ENCODE measurements at places on chromosomes 3 and 15.

DNA sequence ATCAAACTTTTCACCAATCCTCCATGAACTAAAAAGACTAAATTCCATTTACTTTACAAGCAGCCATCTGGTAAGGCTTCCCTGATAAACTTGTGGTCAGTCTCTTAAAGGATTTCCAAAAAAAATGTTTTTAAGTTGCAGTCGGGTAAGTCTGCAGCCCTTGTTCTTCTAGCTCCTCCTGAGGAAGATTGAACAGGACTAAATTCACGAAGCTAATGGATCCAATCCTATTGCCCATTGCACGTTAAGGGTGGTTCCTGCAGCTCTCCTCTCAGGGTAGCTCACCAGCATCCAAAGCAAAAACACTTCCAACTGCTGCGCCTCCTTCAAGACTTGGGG, 2.8 kb downstream of the HES1 start:
- DNase-seq = no peak

DNA sequence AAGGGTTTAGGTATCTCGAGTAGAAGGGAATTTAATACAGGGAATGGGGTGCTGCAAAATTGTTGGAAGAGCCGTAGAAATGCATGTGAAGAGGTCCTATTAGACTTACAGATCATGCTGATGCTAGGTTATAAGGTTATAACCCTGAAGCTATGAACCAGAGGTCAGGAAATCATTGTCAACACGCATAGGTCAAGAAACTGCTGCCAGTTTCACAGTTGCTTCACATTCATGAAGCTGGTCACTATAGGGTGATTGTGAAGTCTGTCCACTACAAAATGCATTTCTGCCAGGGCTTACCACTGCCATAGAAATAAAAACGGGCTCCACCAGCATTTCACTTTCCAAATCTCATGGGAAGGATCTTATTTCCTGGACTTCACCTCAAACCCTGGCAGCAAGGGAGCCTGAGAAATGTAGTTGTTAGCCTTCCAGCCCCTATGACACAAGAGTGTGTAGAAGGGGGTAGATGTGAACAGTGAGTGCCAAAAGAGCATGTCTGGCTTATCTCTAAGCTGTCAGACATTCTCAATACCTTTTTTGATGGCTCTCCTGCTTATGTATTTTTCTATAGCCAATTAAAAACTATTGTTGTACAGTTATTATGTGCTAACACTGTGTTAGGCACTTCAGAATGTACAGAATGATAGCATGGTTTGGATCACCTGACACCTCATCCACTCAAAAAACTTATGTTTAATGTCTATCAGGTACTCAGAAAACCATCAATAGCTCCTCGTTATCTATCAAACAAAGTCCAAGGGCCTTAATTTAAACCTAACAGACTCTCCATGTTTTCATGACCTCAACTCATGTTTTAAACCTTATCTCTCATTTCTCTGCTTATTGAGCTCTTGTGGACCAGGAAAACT, 148.3 kb upstream of the TSC22D2 start:
- no peak for DNase-seq

DNA sequence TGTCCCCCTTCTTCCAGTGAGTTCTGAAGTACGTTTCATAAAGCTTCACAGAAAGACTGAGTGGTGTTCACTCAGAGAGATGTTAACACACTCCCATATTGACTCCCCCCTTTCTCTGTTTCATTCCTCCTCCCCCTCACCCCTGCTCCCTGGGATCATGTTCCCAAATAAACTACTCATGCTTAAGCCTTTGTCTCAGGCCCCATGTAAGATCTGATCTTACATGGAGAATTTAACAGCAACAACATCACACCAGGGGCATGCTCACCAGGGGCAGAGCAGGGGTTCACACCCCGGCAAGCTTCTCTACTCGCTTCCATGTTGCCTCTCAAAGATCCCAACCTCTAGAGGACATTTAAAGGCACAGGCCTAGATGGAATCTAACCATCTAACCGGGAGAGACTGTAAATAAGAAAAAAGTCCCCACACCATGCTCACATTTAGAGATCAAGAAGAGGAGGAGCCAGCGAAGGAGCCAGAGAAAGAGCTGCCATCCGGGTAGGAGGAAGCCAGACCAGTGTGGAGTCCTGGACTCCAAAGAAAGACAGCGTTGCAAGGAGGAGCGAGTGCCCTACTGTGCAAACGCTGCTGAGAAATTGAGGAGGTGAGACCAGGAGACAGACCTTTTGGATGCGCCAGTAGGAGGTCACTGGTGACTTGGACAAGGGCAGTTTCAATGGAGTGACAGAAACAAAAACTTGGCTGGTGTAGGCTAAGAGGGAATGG, 21.4 kb upstream of the SRP14 start:
- DNase-seq = no peak

GRCh38 chr3:132756108-132756650, 34.0 kb upstream of the NPHP3 start:
- DNase-seq = no peak

GRCh38 chr3:103169289-103169688, 734.5 kb downstream of the ZPLD1 start:
- no peak for DNase-seq

DNA sequence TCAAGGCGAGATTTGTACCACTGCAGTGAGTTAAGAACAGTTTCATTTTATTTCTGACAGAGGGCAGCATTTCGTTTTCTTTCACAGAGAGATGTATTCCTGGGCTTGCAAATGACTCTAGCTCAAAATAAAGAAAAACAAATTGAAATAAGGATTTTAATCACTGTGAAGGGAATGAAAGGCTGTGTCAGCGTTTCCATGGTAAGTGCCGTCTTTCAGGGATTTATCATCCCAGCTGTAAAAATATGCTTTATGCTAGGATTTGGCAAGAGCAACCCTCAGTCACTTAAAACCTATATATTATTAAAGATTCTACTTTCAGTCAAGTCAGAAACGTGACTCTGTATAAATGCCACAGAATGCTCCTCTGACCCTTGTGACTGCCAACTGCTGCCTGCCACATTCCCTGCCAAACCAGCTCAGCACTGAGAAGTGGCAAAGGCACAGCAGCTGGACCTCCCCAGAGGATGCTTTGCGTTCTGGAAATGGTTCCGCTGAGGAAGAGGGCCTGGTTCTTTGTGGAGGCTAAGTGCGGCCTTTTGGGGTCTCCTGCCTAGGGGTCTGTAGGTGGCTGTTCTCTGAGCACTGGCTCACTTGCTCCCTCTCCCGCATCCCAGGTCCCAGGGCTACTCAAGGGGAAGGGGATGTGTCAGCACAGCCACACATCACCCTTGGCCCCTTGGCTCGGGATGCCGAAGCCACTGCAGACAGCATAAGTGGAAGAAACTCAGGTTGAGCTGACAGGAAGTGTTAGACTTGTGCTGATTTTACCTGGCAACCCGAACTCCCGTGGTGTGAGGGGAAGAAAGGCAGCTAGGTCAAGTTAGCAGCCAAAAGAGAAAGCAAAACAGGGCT, 56.6 kb upstream of the POMGNT2 start:
- DNase-seq = no peak

- DNase-seq = no peak
Measured at GRCh38 chr3:126711121-126711760, 7.2 kb downstream of the CHCHD6 start.

DNA sequence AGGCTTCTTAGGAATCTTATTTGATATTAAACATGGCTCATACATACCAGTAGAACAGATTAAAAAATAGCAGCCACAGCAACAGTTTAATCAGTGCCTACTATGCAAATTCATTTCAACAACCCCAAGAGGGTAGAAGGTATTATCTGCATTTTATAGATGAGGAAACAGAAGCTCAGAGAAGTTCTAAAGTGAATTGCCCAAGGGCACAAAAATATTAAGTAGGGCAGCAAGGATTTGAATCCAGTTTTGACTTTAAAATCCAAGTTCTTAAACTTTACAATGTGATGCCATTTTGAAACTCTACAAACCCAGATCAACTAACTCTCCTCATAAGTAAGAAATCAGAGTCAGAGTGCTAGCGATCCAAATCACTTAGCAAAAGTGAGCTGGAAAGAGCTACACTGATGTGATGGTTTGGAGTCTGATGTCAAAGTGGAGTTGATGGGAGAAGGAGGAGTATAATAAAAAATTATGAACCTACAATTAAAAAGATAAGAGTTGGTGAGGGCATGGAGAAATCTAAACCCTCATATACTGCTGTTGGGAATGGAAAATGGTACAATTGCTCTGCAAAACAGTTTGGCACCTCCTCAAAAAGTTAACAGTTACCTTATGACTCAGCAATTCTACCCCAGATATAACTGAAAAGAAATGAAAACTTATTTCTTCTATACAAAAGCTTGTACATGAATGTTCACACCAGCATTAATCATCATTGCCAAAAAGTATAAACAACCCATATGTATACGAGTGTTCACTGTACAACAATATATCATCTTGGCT, 51.0 kb upstream of the PLXND1 start:
- no peak for DNase-seq

- no peak for DNase-seq
Measured at GRCh38 chr3:150240891-150241290, 167.2 kb upstream of the TSC22D2 start.

DNA sequence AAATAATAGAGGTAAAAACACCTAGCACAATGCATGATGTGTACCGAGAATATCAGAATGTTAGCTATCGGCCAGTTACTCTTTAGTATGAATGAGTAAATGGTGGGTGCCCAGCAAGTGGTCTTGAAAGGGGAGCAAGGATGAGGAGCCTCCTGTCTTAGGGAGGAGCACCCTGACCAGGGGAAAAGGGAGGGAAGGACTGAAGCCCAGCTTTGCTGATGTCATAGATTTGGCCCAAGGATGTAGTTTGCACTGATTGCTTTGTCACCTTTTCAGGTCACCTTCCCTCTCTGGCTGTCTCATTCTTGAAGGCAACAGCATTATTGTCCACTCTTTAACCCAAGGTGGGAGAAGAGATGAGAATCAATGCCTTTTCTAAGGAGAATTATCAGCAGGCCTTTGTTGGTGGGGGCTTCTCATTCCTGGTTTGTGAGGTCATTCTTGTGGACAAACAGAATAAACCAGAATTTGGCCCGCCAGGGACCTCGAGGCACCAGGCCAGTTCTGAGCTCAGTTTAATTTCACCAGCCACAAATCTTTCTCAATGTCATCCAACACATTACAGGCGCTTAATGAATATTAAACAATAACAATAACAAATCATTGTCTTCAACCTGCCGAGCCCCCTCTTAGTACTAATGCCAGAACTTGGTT, 231.3 kb downstream of the VPS13C start:
- DNase-seq = no peak

DNA sequence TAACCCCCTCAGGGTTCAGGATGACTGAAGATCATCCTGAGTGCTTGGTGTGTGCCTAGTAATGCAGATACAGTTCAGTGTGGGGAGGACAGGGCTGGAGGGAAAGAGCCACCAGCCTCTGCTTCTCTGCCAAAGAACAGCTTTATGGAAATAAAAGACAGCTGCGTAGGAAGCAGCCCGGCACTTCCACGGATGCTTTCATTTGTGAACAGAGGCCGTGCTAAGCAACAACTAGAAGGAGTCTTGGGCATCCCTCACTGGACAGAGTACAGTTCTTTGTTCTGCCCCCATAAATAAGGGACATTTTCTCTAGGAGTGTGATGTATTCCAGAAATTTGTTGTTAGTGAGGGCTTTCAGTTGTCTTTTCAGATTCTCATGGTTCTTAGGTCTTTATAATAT, 194.8 kb upstream of the RGMA start:
- no peak for DNase-seq

DNA sequence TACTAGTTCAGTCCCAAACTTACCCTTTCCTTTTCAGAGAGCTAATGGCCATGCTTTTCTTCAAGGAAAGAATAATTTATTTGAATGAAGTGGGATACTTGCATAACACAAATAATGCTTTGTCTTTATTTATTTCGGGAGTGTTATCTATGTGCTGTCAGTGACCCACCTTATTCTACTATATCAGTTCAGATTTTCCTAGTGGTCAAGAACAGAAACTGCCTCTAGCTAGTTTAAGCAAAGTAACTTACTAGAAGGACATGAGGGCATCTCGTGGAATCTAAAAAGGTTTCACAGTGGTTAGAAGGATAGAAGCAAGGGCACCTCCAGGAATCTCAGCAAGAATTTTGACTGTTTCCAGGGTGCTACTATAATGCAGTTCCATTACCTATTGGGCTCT, 3.8 kb upstream of the TIMMDC1 start:
- DNase-seq = no peak

GRCh38 chr15:43214592-43215295, 6.1 kb downstream of the EPB42 start:
- no peak for DNase-seq

Data from type B pancreatic cell (in vitro differentiated cells).